Astrocyte (in vitro differentiated cells and primary cell): ENCODE measurements at places on chromosomes 7 and 10. TPM values are rescaled to one million over a fixed set of nuclear protein-coding genes. Genes with fewer than 3 reads are reported as not detected.

Gene C7orf25
- total RNA-seq: 8.5 and 8.8 TPM in 2 replicates

Gene PRF1
- total RNA-seq: 0.14 and 0.16 TPM in 2 replicates

- no peaks in the 10 kb centered on the region for H3K27me3 ChIP-seq
- H3K36me3 ChIP-seq: no peaks in the 10 kb centered on the region
- no peak overlapping the region for H3K27ac ChIP-seq
- H3K4me1 ChIP-seq: no peaks in the 10 kb centered on the region
Measured at GRCh38 chr10:122721111-122721510, 21.5 kb upstream of the C10orf120 start.

DNA sequence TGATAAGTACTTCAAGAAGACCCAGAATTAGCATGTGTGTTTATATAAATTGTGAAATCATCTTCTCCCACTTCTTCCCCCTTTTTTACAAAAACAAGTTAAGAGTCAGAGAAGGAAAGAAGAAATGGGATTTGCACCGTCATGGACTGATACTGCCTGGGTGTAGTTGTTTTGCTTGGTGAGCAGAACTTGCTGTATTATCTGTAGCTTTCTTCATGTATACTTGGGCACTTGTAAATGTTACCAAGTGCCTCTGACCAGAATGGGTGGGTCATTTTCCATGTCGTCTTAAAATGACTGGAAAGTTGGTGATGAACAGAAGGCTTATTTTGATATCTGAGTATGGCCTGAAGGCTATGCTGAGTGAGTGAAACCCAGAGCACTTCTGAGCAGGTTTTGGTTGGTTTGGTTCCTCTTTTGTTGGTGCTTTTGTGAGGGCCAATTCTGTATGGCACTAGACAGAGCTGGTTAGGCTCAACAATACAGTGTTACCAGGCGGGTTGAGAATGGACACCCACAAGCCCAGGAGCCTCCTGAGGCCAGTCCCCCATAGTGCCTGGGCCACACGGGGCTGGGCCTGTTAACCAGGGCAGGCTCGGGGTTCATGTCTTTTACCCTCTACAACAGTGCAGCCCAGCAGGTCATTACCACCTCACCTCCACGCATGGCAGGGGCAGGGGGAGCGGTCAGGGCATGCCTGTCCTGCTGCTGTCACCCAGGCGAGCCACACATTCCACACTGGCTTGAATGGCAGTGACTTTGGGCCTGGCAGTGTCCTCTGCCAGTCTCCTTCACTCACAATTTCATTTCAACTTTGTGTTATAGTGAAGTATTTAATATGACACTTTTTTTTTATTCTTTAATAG is 115.1 kb downstream of the CCNY start:
- H3K4me1 ChIP-seq: peaks cover 44% of the 10 kb centered on the region
- H3K36me3 ChIP-seq: no peaks in the 10 kb centered on the region
- H3K27ac ChIP-seq: no peak overlapping the region
- H3K27me3 ChIP-seq: no peaks in the 10 kb centered on the region

GRCh38 chr7:19442016-19442785 is 266.6 kb downstream of the POLR1F start:
- no peaks in the 10 kb centered on the region for H3K36me3 ChIP-seq
- peak; percentile 34 for DNase-seq
- no peaks in the 10 kb centered on the region for H3K4me1 ChIP-seq
- H3K27ac ChIP-seq: no peak overlapping the region

DNA sequence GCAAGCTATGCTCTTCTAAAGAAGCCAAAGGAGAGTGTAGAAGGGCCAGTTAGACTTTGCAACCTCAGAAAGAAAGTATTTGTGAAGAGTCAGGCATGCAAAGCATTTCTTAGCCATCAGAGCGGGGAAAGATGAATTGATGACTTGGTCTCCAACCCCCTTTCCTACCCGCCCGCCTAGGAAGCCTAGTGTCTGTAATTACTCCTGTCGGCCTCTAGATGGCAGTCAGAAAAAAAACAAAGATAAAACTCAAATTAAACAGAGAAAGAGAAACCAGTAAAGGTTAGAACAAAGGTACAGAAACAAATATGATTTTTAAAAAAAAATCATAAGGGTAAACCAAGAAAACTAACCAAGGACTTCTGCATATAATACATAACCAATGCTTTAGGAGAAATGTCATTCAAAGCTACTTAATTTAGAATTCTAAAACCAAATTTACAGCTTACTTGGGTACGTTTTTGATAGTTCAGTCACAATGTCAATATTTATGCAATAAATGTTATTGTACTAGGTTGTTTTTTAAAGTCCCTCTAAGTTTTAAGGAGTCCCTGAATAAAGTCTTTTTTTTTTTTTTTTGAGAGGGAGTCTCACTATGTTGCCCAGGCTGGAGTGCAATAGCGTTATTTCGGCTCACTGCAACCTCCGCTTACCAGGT is 97.6 kb downstream of the LYZL1 start:
- H3K27me3 ChIP-seq: peaks cover 4% of the 10 kb centered on the region
- no peaks in the 10 kb centered on the region for H3K36me3 ChIP-seq
- DNase-seq: peak; percentile 39
- H3K4me1 ChIP-seq: no peaks in the 10 kb centered on the region
- H3K27ac ChIP-seq: no peak overlapping the region
